CD4-positive, alpha-beta T cell treated with Interleukin-17A for 1 hour (primary cell): ENCODE measurements at places on chromosomes 5 and 9.

DNA sequence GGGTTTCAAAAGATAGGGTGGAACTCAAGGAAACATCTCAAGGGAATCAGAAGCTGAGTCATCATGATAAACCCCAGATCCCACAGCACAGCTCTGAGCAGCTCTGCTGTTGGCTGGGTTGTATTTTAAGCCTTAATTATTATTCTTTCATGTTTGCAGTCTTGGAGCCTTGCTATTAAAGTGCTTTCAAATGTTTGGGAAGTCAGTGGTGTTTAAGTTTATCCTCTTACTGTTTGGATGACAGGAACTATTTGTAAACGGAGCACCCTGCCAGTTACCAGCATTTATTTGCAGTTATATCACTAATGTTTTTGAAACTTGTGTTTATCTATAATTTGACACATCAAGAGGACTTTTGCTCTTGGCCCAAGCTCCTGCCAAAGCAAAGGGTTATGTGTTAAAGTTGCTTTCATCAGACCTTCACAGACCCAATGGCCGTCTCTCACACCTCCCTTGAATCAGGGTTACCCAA is 141.1 kb upstream of the SPDL1 start:
- DNase-seq = no peak

- DNase-seq = no peak
Observed at GRCh38 chr9:133457233-133457632, 2.5 kb upstream of the CACFD1 start.

GRCh38 chr5:44663991-44664710 is 144.6 kb upstream of the MRPS30 start:
- no peak for DNase-seq

GRCh38 chr5:68565427-68565826 is 349.9 kb downstream of the PIK3R1 start:
- DNase-seq = no peak

- DNase-seq = no peak
Observed at GRCh38 chr9:106479679-106480078, 383.3 kb upstream of the ZNF462 start.
